ENCODE measurements at places on chromosomes 1 and 21.
A peak's percentile ranks its signal among the peaks of the same experiment; 100 is the strongest.

DNA sequence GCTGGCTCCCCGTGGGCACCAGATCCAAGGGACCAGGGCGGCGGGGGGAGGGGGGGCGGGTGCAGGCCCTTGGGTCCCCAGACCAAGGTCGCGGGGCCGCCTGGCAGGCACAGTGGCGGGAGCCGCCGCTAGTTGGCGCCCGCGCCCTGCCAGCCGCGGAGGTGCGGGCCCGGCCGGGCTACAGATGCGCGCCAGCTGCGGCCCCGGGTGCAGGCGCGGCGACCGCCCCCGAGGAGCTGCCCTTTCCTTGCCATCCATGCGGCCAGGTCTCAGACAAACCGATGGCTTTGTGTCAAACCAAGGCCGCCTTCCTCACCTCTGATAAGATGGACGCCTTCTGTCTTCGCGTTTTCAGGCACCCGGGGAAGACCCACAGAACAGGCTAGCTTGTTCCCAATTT lies 2.2 kb upstream of the RUNX3 start:
- DNase-seq = peak; percentile 13

- peak; percentile 16 for DNase-seq
Observed at GRCh38 chr1:59926381-59927123, at the start of gene CYP2J2. Gene CYP2J2, minus strand, starts transcription at chr1:59926773. Its CDS starts 27 bp downstream, at chr1:59926746.

GRCh38 chr1:154784924-154785531 lies 85.1 kb downstream of the KCNN3 start:
- no peak for DNase-seq

GRCh38 chr1:103180660-103181059 lies 72.3 kb upstream of the COL11A1 start:
- no peak for DNase-seq

DNA sequence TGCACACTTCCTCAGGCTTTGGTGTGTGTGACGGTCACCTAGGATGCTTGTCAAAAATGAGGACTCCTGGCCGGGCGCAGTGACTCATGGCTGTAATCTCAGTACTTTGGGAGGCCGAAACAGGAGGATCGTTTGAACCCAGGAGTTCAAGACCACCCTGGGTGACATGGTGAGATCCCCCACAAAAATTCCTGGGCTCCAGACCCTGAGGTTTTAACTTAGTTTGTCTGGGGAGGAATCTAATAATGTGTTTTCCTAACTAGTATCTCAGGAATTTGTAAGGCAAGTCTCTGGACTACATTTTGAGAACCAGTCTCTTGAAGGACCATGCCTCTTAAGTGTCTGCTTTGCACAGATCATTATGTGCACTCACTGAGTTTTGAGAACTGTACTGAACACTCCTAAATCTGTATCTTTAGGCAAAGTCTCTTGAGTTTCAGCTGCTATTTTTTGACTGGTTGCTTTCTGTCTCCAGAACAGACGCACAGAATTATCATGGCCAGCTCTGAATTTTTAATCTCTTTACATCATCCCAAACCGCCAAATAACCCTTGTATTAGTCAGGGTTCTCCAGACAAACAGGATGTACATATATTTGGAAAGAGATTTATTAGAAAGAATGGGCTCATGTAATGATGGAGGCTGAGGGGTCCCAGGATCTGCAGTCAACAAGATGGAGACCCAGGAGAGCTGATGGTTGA lies 45.5 kb upstream of the VANGL1 start:
- DNase-seq = no peak

DNA sequence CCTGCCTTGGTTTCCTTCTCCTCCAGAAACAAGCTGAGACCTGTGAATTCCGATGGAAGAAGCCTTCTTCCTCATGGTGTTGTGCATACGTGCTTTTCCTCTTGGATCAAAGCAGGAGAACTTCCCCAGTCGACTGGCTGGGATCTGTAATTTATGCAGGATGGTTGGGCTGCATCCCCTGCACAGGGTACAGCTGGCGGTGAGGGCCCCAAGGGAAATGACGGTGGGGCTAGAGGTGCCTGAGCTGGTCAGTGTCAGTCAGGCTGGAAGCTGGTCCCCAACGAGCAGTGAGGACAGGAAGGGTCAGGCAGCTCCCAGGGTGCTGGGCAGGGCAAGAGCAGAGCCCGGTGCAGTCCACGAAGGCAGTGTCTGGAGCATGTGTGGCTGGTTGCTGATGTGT lies 106.7 kb downstream of the CNIH3 start:
- DNase-seq = no peak

DNA sequence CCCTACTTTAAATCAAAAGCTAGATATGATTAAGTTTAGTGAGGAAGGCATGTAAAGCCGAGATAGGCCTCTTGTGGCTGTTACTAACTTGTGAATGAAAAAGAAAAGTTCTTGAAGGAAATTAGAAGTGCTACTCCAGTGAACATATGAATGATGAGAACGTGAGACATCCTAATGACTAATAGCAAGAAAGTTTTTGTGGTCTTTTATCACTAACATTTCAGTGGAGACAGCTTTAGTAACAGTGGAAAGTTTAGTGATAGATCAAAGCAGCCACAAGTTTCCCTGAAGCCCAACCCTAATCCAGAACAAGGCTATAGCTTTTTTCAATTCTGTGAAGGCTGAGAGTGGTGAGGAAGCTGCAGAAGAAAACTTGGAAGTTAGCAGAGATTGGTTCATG lies 73.6 kb upstream of the LRRC8B start:
- DNase-seq = peak; percentile 17

- no peak for DNase-seq
Observed at GRCh38 chr21:42279341-42279871, 35.8 kb downstream of the TFF3 start.

- no peak for DNase-seq
Observed at GRCh38 chr1:58432851-58433668, 113.5 kb downstream of the OMA1 start.

- no peak for DNase-seq
Observed at GRCh38 chr1:179128520-179128919, 46.6 kb downstream of the TOR3A start.

- DNase-seq = peak; percentile 9
Observed at GRCh38 chr1:184387069-184387475, 243 bp downstream of the C1orf21 start.

- DNase-seq = no peak
Observed at GRCh38 chr21:28410256-28410655, 582.4 kb downstream of the LTN1 start.

- DNase-seq = no peak
Observed at GRCh38 chr21:41255190-41255589, 61.4 kb upstream of the FAM3B start.

DNA sequence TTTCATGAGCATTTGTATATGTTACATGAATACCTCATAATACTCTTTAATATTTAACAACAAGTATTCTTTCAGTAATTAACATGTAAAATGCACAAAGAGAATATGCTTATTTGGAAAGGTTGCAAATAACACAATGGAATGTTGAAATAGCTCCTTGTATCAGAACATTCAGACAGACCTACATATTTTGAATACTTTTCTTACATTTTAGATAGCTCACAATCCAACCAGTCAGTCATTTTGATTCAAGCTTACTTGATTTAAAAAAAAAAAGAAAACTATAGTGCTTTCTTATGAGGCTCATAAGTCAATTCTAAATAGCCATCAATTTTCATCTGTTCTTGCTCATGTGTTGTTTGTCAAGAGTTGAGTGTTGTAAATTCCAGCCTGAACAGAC lies 518.8 kb downstream of the ADGRL2 start:
- no peak for DNase-seq

DNA sequence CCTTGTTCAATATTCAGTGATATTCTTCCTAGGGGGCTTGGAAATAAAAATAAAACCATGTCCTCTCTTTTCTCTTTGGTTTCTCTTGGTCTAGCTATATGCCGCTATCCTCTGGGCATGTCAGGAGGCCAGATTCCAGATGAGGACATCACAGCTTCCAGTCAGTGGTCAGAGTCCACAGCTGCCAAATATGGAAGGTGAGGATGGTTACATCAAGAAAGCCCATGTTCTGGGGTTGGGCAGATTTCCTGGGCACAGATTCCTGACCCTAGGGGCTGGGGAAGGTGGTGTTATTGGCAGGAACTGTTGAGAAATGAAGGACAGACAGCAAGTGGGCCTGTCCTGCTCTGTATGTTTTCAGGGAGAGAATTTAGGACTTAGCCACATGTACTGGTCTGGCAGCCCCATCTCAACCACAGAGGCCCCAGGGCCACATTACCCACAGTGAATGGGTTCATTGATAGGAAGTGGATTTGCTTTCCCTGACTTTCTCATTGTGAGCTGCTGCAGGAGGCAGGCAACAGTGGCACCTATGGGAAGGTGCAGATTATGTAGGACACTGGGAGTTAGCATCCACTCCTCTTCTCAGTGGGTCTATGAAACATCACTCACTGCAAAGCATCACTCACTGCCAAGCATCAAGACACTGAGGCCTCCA lies 37.4 kb upstream of the HSD17B7 start:
- no peak for DNase-seq

- no peak for DNase-seq
Observed at GRCh38 chr1:14780271-14780670, 181.8 kb downstream of the KAZN start.

DNA sequence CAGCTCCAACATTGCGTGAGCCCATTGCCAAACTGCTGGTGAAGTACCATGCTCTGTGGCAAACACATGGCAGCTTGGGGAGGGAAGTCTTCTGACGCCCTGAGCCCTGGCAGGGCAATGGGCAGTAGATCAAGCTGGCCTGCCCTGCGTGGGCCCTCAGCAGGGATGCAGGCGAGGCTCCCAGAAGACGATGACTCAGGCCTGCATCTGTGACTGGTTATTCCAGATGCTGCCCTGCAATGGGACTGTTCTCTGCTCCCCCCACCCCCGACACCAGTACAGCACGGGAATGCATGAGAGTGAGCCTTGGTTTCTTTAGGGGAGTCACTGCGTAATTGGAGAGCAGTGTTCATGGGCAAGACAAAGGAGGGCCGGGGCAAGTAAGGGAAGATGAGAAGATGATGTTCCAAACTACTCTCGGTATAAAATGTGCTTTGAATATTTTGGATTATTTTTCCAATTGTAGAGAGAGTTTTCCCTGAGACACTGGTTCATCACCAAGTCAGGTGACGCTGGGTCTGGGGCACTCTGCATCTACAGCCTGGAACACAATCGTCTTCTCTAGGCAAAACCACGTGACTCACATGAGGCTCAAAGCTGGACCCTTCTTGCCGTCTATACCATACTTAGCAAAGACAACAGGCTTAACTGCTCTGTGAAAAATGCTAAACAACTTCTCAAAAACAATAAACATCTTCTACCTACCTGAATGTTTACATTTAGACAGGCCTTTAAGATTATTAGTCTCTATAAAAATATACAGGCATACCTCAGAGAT lies 9.0 kb upstream of the C1orf198 start:
- no peak for DNase-seq

- no peak for DNase-seq
Observed at GRCh38 chr21:39537571-39537970, 75.2 kb upstream of the B3GALT5 start.

GRCh38 chr1:33507661-33508060 lies 35.2 kb downstream of the ZSCAN20 start:
- no peak for DNase-seq

DNA sequence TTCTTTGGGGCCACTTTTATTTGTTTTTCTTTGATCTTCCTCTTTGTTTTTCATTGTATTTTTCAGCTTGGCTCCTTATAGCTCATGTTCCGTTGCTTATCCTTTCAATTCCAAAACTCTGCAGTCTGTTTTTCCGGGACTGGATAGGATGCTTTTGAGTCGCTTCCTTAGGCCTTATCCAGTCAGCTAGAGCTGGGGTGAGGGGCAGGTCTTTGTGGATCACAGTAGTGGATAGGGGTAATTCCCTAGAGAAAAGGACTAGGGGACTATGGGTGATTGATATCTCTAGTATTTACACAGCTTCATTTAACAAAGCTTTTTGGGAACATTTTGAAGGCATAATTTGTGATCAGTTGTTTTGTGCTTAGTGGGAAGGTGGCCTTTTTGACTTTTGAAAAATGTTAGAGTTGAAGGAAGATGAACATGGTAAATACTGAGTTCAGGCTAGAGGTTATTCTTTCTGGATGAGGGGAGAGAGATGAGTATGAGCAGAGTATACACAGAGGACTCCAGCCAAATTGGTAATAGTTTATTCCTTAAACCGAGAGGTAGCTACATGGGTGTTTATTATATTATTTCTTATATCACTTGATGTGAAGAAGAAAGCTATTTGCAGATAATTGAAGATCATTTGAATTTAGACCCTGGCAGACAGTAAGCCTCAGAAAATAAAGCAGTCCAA lies 22.5 kb downstream of the CEP350 start:
- no peak for DNase-seq

DNA sequence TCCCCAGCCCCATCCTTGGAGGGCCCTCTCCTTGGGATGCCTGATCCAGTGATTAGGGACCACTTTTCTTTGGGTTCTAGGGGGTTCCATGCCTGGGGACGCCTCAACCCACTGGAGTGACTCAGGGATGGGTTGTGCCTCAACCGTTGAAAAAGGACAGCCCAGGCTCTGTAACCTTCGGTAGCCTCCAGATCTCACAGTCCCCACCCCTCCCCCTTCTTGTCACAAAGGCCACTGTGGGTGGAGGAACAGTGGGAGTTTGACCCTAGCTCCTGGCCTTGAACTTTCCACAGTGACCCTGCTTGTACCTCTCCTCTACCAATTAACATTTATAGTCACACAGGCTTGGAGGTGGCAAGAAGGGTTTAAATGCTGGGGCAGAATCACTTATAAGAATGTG lies 2.6 kb upstream of the RORC start:
- no peak for DNase-seq

DNA sequence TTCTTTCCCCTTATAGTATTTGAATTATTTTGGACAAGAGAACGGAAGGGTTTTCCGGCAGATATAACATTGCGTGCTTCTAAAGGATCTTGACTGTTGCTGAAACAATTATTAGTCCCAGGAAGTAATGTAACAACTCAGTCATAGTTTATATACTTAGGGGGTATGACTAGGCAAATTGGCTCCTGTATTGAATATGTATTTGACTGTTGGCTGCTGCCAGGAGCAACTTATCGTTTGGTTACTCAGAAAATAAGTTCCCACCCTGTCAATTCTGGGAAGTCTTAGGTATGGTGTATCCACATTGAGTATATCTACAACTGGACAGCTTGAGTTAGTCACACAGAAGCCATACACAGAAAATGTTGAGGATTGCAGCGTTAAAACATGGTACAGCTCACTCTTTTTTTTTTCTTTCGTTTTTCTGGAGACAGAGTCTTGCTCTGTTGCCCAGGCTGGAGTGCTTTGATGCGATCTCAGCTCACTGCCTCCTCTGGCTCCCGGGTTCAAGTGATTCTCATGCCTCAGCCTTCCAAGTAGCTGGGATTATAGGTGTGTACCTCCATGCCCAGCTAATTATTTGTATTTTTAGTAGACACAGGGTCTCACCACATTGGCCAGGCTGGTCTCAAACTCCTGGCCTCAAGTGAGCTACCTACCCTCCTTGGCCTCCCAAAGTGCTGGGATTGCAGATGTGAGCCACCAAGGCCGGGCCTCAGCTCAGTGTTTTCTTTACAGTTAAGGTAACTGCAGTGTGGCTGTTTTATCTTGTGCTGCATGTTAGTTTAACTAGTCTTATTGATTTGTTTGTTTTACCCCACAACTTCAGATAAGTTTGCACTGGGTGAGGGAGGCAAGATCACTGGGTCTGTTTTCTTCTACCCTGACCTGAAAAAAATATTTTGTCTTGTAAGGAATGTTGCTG lies 10.2 kb downstream of the SMAP2 start:
- DNase-seq = no peak

Data from RKO (cell line).